ENCODE measurements at places on chromosomes 1 and 21. TPM values are rescaled to one million over a fixed set of nuclear protein-coding genes. Genes with fewer than 3 reads are reported as not detected.

The IQGAP3 gene
- 17.9 TPM for total RNA-seq

The UMODL1 gene
- not detected for total RNA-seq

The GPR52 gene
- total RNA-seq, result not detected

The CATSPERE gene
- total RNA-seq, result 0.17 TPM

The GLRX2 gene
- 44.3 TPM for total RNA-seq

All from A549 treated with Hydrocortisone at 1 μM for 4 hours (cell line).